ENCODE measurements at places on chromosomes 11 and 22.

DNA sequence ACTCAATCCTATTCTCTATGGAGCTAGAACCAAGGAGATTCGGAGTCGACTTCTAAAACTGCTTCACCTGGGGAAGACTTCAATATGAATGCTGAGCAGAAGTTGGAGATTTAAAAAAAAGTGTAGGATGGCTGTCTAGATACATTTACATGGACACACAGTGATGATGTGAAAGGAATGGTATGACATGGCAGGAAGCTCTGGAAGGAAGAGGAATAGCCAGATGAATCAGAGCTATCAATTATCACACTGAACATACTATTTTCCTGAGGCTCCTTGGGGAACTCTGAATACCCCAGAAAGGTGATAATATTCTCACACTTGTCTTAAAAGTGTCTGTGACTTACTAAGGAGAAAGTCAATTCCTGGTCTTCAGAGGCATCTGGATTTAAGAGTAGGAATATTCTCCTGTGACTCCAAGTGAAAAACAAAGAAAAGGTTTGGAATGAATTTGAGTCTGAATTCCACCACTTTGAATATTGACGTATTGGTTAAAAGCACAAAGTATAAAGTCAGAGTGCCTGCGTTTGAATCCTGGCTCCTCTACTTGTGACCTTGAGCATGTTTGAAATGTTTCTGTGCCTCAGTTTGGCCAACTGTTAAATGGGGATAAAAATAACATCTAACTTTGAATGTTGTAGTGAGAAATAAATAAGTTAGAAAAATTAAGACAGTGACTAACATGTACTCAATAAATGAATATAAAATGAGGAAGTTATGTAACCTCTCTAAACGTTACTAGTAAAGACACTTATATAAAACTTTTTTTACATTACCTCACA, 1.3 kb downstream of the OR52D1 start:
- DNase-seq: no peak

GRCh38 chr11:59787816-59788215, 22.8 kb downstream of the MRPL16 start:
- no peak for DNase-seq

DNA sequence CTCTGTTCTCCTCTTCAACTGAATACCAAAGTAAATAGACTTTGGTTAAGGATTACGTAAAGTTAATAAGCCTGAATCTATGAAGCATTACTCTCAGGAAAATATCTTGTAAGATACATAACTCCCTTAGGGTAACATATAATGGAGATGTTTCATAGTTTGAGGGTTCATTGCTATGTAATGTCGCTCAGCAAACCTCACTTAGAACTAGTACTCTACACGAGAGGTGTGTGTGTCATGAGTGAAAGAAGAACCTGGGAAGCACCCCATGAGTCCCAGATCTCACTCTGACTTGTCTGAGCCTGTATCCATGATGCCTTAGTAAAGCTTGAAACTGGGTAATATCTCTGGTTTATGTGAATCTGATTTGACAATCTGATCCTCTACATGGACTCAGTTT, 429.5 kb upstream of the ANO3 start:
- DNase-seq: no peak

DNA sequence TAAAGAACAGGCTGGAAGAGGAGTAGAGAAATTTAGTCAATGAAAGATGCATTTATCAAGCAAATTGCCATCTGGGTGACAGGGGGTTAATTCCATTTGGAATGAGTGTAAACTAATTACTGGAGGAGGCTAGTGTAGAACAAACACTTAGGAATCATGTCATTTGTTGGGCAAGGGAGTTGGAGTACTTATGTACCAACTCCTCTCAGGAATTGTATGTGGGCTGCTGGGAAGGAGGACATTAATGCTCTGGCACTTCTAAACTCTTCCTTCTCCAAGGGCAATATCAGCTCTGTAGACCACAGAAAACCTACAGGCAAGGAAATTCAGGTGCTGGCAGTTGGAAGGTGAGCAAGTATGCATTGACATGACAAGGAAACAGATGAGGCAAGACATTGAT, 141.0 kb downstream of the MSANTD4 start:
- DNase-seq: peak; percentile 65

All from NCI-H1417 (cell line).